Left renal pelvis (tissue), 4 donors: ENCODE measurements at places on chromosomes 13 and 19.

GRCh38 chr19:10899151-10899653, 27.8 kb downstream of the CARM1 start:
- DNase-seq: no peak

- no peak for DNase-seq
Observed at GRCh38 chr19:14325863-14326262, 55.4 kb upstream of the ADGRE5 start.

DNA sequence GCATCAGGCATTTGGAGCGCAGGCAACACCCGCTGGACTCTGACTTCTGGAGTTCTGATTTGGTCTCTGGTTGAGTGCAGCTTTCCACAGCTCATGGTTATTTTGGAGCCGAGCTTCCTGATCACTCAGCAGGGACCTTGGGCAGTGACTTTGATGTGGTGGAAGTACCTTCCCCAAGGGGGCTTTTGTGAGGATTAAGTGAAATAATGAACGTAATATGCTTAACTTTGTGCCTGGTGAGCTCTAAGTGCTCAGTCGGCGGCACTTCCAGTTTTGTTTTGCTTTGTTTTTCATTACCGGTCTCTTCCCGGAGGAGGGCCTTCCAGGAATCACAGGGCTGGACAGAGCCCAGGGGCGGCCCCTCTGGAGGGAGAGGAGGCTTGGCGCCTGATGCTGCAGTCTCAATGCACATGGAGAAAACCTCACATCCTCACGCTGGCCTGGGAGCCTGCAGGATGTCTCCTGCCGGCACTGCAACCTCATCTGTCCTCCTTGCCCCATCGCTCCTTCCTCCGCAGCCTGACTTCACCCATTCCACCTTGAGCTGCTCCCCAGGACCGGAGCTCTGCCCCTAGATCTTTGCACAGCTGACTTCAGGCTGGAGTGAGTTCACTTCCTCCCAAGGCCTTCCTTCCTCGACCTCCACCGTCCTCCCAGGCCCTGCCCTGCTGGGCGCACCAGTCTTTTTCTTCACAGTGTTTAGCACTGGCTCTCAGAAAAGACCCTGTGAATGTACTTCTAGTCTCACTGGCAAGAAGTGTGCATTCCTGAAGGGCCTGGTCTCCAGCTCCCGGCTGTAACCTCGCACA, 1.5 kb downstream of the PLEKHF1 start:
- peak; percentile 35 for DNase-seq

- no peak for DNase-seq
Observed at GRCh38 chr13:113639616-113640262, 18.3 kb downstream of the ATP4B start.

DNA sequence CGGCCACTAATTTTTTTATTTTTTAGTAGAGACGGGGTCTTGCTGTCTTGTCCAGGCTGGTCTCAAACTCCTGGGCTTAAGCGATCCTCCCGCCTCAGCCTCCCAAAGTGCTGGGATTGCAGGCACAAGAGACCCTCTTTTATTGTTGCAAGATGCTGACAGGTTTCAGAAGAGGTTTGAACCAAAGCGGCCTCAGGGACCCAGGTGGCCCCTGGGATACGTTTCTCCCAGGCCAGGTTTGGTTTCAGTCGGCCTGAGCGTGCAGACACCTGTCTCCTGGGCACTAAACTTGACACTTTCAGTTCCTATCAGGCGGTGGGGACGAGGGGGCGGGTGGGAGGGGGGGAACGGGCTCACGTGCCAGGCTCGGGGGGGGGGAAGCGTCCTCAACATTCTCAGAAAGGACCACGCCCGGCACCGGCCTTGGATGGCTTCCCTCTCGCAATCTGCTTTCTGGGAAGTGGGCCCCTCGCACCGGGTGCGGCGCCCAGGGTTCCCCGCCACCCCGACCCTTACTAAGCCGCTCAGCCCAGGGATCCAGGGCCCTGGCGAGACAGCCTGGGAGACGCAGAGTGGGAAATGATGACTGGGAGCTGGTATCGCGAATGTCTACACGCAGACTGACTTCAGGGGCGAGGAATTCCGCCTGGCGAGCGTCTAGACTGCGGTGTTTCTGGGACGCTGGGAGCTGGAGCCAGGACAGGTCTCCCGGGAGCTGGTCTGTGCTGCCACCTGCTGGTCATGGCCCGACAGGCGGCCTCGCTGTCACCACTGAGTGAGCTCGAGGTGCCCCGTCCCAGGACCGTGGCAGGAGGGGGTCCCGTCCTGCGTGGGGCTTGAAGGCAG, 91.6 kb downstream of the GNG7 start:
- DNase-seq: no peak

DNA sequence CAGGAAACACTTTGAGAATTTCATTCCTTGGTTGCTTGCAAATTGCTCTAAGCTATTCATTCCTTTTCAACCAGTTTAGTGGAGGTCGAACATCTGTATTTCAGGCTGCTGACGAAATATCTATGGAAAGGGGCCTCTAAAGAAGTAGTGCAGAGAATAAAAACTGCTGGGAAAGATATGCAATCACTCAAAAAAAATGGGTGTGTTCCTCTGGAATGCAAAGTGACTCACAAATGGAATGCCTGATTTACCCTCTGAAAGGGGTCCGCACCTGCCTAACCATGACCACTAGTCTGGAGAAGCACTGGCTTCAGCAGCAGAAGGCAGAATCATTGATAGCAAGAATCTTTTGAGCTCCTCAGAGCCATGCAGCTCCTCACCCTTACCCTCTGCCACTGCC, 129.4 kb downstream of the PCDH9 start:
- DNase-seq: no peak

GRCh38 chr19:1266916-1267476, 2.1 kb upstream of the CIRBP start:
- DNase-seq: no peak

GRCh38 chr19:45498411-45499195, at the start of gene PPM1N:
PPM1N (plus strand) TSS chr19:45498443; CDS start chr19:45498473, 30 bp downstream.
- DNase-seq: no peak
